H9 (cell line): ENCODE measurements at places on chromosomes 13 and 19. TPM values are rescaled to one million over a fixed set of nuclear protein-coding genes. Genes with fewer than 3 reads are reported as not detected.

GRCh38 chr13:35554972-35555623 lies 78.6 kb upstream of the MAB21L1 start:
- no peak overlapping the region for H3K4me3 ChIP-seq
- H3K27ac ChIP-seq: no peak overlapping the region
- no peaks in the 10 kb centered on the region for H3K27me3 ChIP-seq
- H3K4me1 ChIP-seq: no peaks in the 10 kb centered on the region
- DNase-seq: no peak
- H3K36me3 ChIP-seq: no peaks in the 10 kb centered on the region

DNA sequence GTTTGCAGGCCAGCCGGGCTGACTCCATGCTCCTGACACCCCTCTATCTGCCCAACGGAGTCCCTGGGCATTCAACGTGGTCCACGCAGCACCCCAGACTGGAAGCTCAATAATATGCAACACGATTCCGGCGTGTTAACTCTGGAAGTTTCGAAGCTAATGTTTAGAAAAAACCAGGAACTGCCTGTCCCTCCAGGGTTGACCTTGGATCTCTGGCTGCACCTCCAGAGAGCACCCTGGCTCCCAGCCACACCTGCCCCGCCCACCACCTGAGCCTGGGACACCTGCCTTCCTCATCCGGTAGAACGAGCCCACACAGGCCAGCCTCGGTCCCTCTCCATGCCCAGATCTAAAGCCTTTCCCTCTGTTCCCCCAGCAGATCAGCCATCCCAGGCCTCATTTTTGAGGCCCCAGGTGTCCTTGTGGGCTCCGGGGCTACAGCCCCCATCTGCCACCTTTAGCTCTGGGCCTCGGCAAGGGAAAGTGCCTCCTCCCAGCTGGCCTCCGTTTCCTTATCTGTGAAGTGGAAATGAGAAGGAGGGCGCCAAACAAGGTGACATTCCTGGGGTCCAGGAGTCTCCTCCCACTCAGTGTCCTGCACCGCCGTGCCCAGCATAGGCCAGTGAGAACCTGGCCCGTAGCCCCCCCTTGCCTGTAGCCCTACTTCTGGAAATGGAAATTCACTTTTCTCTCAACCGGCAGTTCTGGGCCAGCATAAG lies 38.7 kb downstream of the KLF2 start:
- H3K4me1 ChIP-seq: no peaks in the 10 kb centered on the region
- no peak for DNase-seq
- no peak overlapping the region for H3K27ac ChIP-seq
- no peaks in the 10 kb centered on the region for H3K36me3 ChIP-seq
- H3K27me3 ChIP-seq: no peaks in the 10 kb centered on the region
- no peak overlapping the region; the same call in 2 of the 3 replicates for H3K4me3 ChIP-seq

DNA sequence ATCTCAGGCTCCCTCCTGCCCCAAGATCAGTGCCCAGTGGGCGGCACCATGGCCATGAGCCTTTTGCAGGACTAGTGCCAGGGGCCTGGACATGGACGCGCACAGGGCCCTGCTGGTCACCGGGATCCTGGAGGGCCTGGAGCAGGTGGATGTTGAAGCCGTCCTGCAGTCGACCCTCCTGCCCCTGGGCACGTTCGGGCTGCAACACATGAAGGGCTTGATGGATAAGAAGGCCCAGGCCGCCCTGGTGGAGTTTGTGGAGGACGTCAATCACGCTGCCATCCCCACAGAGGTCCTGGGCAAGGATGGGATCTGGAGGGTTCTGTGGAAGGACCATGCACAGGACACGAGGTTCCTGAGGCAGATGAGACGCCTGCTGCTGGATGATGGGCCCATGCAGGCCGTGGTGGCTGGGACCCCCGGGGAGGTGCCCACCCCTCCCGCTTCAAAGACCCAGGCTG lies 38.0 kb upstream of the PNMA8B start:
- no peak overlapping the region for H3K27ac ChIP-seq
- H3K4me1 ChIP-seq: no peaks in the 10 kb centered on the region; the same call in 1 of the 2 replicates
- no peaks in the 10 kb centered on the region for H3K27me3 ChIP-seq
- DNase-seq: no peak

- no peaks in the 10 kb centered on the region for H3K27me3 ChIP-seq
- H3K36me3 ChIP-seq: no peaks in the 10 kb centered on the region
- no peak overlapping the region for H3K4me3 ChIP-seq
- DNase-seq: no peak
- H3K4me1 ChIP-seq: no peaks in the 10 kb centered on the region
These were observed 2486.0 kb upstream of the PCDH20 start for GRCh38 chr13:63901630-63902029.

LILRB4 gene
- not detected in 2 replicates for total RNA-seq
